SK-MEL-5 (cell line): ENCODE measurements at places on chromosomes 4 and X. TPM values are rescaled to one million over a fixed set of nuclear protein-coding genes. Genes with fewer than 3 reads are reported as not detected.

HMGN5 gene
- total RNA-seq: 1.0 and 1.8 TPM in 2 replicates

HTN3 gene
- total RNA-seq: 42.2 and 49.0 TPM in 2 replicates

FAM47E gene
- 0.16 and 1.4 TPM in 2 replicates for total RNA-seq

GABRG1 gene
- 0.03 TPM in 1 of 2 replicates, not detected in the other for total RNA-seq

NALF2 gene
- total RNA-seq: 5.0 and 5.1 TPM in 2 replicates

NXF2 gene
- 0.13 TPM in 1 of 2 replicates, not detected in the other for total RNA-seq

MOB1B gene
- total RNA-seq: 23.3 and 27.1 TPM in 2 replicates

PHKA1 gene
- 4.0 and 4.1 TPM in 2 replicates for total RNA-seq

AFAP1 gene
- 10.3 and 11.6 TPM in 2 replicates for total RNA-seq

NRK gene
- 0.05 TPM in 1 of 2 replicates, not detected in the other for total RNA-seq

TEX13D gene
- total RNA-seq: 0.45 TPM in 1 of 2 replicates, not detected in the other

TMEM255A gene
- 27.2 and 28.1 TPM in 2 replicates for total RNA-seq

RAB40AL gene
- not detected in 2 replicates for total RNA-seq

LRCH2 gene
- total RNA-seq: 2.3 and 3.0 TPM in 2 replicates

DIAPH2 gene
- total RNA-seq: 21.8 and 23.2 TPM in 2 replicates

AADAT gene
- total RNA-seq: 15.7 and 17.8 TPM in 2 replicates

MAEA gene
- total RNA-seq: 45.5 and 52.1 TPM in 2 replicates

NPY1R gene
- total RNA-seq: not detected in 2 replicates

CPE gene
- total RNA-seq: 0.29 and 2.0 TPM in 2 replicates

MAOA gene
- 0.21 and 0.32 TPM in 2 replicates for total RNA-seq

IL13RA2 gene
- 206 and 223 TPM in 2 replicates for total RNA-seq

WWC2 gene
- 10.8 and 12.7 TPM in 2 replicates for total RNA-seq
